Mesangial cell (primary cell): ENCODE measurements at places on chromosomes 7 and 10. TPM values are rescaled to one million over a fixed set of nuclear protein-coding genes. Genes with fewer than 3 reads are reported as not detected.

Gene NOLC1
- total RNA-seq: 28.9 and 77.2 TPM in 2 replicates

Gene STEAP4
- total RNA-seq: 0.13 TPM in 1 of 2 replicates, not detected in the other

Gene INMT
- 0.13 TPM in 1 of 2 replicates, not detected in the other for total RNA-seq

Gene H2AZ2
- 105 and 178 TPM in 2 replicates for total RNA-seq

Gene OGDHL
- 0.98 and 18.1 TPM in 2 replicates for total RNA-seq

Gene PCBD1
- 108 and 123 TPM in 2 replicates for total RNA-seq

Gene ARMC3
- total RNA-seq: 0.16 and 0.38 TPM in 2 replicates

Gene TYW1B
- 0.76 and 0.98 TPM in 2 replicates for total RNA-seq

Gene CUZD1
- total RNA-seq: 0.16 and 0.51 TPM in 2 replicates

Gene PLAU
- 122 and 154 TPM in 2 replicates for total RNA-seq

Gene KNDC1
- total RNA-seq: 0.16 TPM in 1 of 2 replicates, not detected in the other

Gene NKX2-3
- total RNA-seq: not detected in 2 replicates

Gene SUN3
- 0.51 TPM in 1 of 2 replicates, not detected in the other for total RNA-seq

Gene NPFFR1
- total RNA-seq: under 0.01 and 0.13 TPM in 2 replicates

Gene ARPC1A
- total RNA-seq: 147 and 185 TPM in 2 replicates

Gene HPSE2
- total RNA-seq: not detected in 2 replicates

Gene CFAP58
- total RNA-seq: under 0.01 and 0.16 TPM in 2 replicates

Gene NUB1
- total RNA-seq: 23.6 and 27.2 TPM in 2 replicates

Gene COL13A1
- total RNA-seq: 2.3 and 7.3 TPM in 2 replicates

Gene CASP7
- 12.5 and 16.2 TPM in 2 replicates for total RNA-seq

Gene RNF32
- 0.13 and 0.65 TPM in 2 replicates for total RNA-seq

Gene IGF2BP3
- 27.7 and 39.0 TPM in 2 replicates for total RNA-seq

Gene OR2A1
- total RNA-seq: 0.13 and 0.33 TPM in 2 replicates
